Stimulated activated CD8-positive, alpha-beta memory T cell treated with anti-CD3 and anti-CD28 coated beads, Interleukin-7, amount 100 ng/mL, for 1 hour (primary cell): ENCODE measurements at places on chromosomes 6 and 20.
A peak's percentile ranks its signal among the peaks of the same experiment; 100 is the strongest.

DNA sequence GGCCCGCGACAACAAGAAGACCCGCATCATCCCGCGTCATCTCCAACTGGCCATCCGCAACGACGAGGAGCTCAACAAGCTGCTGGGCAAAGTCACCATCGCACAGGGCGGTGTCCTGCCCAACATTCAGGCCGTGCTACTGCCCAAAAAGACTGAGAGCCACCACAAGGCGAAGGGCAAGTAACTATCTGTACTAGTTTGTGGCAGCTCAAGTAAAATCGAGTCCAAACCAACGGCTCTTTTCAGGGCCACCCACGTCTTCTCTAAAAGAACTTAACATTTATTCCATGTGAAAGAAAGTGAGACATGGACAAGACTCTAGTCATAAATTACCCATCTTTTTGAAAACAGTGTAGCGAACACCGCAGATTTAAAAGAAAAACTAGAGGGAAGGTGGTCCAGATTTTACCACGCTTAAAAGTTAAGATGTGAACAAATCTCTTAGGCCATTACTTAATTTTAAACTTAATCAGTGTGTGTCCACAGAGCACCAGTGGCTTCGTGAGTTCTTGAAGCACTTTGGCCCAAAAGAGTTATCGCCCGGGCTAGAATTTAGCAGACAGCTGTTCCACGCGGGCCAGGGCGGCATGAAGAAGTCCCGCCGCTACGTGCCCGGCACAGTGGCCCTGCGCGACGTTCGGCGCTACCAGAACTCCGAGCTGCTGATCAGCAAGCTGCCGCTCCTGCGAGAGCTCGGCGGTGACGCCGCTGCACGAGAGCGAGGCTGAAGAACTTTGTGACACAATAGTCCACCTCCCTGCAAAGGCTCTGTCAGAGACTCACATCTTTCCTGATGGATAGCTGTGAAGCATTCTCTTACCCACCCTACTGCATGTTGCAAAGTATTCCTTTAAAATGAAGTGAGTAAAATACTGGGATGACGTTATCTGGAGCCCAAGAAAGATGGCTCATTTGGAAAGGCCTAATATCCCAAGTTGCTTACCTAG lies 113.9 kb upstream of the PRSS16 start:
- DNase-seq, result no peak

DNA sequence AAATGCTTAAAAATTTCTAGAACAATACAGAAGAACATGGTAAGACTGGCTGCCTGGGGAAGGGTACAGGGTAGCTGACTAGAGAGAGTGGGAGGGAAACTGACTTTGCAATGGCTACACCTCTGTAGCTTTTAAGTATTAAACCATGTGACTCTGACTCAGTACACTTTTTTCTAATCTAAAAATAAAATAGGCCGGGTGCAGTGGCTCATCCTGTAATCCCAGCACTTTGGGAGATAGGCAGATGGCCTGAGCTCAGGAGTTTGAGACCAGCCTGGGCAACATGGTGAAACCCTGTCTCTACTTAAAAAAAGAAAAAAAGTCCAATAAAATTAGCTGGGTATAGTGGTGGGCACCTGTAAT lies 18.5 kb downstream of the ATP9A start:
- no peak for DNase-seq

- no peak for DNase-seq
Measured at GRCh38 chr20:3502878-3503277, 32.1 kb downstream of the ATRN start.

DNA sequence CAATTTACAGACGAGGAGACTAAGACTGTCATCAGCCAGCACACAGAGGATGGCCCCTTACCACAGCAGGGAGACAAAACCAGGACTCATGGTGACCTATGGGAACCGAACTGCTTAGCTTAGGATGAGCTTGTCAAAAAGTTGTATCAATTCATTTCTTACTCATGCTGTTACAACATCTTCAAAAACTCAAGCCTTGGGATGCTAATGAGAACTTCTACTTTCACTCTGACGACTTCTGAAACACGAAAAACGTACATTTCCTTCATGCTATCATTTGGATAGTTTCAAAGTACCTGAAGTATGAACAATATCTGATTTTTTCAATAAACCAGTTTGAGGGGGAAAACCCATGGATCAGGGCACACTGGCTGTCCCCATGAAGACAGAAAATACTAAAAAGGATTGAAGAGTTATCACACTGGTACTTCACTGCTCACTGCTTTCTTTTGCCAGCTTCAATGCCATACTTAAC lies 31.9 kb downstream of the HIVEP2 start:
- no peak for DNase-seq

GRCh38 chr6:56370127-56370540 lies 122.8 kb upstream of the COL21A1 start:
- no peak for DNase-seq

DNA sequence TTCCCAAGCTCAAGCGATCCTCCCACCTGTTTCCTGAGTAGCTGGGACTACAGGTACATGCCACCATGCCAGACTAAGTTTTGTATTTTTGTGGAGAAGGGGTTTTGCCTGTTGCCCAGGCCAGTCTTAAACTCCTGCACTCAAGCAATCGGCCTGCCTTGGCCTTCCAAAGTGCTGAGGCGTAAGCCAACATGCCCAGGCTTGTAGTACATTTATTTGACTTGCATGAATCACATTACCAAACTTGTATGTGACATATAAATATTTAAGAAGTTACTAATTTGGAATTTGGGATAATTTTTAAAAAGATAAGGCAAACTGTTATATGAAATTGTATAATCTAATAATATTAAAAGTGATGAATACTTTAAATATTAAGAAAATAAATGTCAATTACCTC lies 157.6 kb downstream of the MCHR2 start:
- no peak for DNase-seq

DNA sequence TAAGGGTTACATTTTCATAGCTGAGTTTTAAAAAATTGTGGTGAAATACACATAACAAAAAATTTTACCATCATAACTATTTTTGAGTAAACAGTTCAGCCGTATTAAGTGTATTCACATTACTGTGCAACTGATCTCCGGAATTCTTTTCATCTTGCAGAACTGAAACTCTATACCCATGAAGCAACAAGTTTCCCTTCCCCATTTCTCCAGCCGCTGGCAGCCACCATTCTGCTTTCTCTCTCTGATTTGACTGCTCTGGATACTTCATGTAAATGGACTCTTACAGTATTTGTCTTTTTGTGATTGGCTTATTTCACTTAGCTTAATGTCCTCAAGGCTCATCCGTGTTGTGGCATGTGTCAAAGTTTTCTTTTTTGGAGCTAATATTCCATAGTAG lies 341.6 kb downstream of the QKI start:
- DNase-seq, result no peak

DNA sequence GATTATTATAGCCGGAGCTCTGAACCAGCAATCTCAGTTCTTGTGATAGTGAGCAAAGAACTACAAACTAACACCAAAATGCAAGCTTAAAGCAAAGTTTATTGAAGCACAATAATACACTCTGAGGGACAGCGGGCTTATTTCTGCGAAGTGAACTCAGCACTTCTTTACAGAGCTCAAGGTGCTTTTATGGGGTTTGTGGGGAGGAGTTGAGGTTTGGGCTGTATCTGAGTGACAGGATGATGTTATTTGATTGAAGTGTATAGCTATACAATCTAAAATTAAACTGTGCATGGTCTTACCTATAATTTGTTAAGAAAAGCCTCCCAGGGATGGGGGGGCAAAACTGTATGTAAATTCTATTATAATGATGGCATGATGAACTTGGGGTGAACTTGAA lies 1.0 kb upstream of the HFE start:
- no peak for DNase-seq

- DNase-seq, result no peak
Measured at GRCh38 chr6:75204217-75204958, 1.5 kb downstream of the COL12A1 start.

- DNase-seq, result peak; percentile 40
Measured at GRCh38 chr6:20404641-20405032, 3.0 kb downstream of the E2F3 start.

GRCh38 chr6:141321493-141322347 lies 811.0 kb upstream of the GJE1 start:
- DNase-seq, result no peak

DNA sequence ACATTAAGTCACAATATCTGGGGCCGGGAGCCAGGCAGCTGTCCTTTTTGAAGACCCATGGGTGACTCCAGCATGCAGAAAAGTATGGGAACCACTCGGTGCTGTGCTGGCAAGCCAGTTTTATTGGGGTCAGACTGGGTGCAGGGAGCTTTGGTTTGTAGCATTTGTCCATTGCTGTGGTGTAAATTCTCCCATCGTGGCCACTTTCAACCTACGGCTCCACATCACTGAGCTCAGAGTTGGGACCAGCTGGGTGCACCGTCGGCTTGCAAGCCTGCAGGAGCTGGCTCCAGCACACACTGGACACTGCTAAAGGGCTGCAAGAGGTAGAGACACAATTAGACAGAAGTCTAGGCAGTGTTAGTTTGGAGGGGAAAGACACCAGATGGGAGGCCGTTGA lies 66.9 kb downstream of the SYNJ2 start:
- DNase-seq, result no peak

DNA sequence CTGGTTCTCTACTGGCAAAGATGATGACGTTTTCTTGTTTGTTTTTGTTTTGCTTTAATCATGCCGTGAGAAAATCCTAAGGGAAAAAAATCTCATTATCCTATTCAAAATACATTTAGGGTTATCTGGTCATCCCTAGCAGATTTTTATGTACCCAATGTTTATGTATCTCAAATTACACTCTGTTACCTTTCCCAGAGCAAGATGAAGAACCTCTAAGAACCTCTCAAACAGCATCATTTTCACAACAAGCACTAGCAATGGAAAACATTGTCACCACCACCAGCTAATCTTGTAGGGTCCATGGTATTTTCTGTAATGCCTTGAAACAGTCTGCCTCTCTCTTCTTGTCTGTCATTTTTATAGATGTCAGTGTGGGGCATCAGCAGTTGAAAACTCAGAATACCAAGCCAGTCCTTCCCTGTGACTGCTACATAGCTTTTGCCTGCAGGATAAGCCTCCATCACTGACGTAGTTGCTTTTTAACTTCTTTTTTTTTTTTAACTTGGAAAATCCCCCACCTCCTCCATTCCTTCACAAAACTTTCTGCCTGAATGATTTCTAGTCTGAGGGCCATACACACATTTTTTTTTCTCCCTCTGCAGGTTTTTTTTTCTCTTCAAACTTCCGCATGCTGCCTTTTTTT lies 2.4 kb upstream of the SNAP25 start:
- no peak for DNase-seq

DNA sequence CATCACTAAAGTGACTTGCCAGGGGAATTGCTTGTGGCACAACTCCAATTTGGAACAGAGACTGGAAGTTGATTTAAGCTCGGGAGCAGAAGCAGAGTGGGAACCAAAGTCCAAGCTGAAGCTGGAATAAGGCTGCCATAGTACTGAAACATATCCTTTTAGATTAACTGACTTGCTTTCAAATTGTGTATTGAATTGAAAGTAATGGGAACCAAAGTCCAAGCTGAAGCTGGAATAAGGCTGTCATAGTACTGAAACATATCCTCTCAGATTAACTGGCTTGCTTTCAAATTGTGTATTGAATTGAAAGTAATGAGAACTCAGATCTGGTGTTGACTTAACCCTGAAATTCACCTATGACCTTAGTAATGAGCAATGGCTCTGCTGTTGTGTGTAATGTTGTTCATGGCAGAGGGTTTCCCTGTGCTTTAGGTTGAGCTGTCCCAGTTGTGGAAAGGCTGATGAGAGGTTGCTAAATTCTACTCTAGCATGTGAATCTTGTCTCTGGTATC lies 40.2 kb downstream of the CENPW start:
- DNase-seq, result no peak

DNA sequence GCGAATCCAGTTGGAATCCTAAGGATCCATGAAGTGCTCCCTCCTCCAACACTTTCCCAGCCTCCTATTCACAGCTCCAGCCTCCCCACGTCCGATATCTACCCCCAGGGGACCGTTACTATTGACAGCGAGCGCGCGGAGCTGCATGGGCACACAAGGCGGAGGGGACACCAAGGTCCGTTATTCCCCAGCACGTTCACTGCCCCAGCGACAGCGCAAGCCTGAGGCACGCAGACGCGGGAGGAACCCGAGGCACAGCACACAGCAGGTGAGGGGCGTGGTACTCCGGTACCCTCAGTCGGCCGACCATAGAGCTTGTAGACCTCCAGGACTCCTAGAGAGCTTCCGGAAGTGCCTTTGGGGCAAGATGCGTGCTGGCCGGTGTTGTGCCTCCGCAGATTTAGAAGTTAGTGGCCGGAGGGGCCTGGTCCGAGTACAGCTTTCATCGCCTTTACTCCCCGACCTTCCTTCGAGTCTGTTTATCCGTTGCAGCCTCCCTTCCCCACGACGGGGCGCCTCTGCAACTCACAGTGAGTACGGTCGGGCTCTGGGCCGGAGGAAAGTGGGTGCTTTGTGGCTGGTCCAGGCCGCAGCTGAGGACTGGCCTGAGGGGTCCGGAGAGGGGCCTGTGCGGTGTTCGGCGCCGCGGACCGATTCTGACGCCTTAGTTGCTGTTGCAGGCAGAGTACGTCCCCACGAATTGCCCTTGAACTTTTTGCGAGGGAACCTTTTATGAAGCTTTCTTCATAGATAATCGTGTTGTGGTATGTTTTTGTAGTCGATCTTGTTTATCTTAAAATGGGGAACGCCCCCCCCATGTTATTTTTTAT lies at the start of gene ZKSCAN8:
Gene ZKSCAN8, plus strand, starts transcription at position 384 of the 830 bp plus-strand sequence. CDS start 6,525 bp downstream, outside the sequence.
- peak; percentile 55 for DNase-seq

DNA sequence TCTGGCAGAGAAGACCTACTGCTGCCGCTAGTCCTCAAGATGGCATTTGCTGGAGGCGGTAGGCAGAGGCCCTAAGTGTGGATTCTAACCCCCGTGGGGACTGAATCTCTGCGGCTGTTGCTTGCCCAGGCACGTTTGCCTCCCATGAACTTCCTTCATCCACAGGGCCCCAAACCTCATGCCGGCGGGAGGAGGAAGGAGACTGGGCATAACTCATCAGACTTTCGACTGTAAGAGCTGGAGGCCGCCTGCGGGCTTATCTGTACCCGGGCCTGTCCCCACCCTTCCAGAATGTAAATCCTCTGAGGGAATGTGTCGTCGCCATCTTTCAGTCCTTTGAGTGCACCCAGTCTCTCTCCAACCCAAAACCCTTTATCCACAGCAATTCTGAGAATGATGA lies 990 bp downstream of the ZFP57 start:
- no peak for DNase-seq
